ENCODE measurements at places on chromosomes 13 and 19.

DNA sequence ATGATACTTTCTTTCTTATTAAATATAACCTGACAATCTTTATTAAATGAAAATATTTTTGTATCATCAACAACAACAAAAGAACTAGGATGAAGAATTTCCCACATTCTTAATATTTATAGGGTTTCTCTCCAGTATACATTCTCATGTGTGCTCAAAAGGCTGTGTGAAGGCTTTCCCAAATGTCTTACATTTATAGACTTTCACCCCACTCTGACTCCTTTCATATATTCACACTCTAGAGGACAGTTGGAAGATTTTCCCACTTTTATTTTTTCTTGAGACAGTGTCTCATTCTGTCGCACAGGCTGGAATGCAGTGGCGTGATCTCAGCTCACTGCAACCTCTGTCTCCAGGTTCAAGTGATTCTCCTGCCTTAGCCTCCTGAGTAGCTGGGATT, 22.4 kb downstream of the ZNF14 start:
- no peak for DNase-seq

DNA sequence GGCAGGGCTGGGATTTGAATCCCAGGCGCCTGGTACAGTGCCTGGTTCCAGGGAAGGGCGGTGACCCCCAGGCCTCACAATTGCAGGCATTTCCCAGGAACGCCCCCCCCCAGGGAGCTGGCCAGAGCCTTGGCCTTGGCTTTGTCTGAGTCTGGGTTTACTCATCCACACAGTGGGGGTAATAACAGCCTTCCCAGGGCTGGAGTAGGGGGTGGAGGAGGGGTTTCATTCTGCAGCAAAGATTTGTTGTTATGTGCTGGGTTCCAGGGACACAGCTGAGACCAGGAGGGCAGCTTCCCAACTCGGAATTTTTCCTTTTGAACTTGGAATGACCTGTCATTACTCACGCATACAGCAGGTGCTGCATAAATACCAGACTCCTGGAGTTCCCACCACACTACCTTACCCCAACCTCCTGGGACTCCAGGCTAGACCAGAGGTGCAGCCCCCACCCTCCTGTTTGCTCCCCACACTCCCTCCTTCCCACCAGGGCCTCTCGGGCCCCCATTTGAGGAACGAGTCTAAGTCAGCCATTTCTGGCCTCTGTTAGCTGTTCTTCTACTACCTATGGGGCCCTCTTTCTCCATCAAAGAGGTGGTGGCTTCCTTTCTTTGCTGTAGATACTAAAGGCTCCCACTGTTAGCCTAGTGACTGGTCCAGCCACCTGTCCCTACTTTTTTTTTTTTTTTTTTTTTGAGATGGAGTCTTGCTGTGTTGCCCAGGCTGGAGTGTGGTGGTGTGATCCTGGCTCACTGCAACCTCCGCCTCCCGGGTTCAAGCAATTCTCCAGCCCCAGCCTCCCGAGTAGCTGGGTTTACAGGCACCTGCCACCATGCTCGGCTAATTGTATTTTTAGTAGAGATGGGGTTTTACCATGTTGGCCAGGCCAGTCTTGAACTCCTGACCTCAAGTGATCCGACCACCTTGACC, 1.6 kb upstream of the ADAMTS10 start:
- DNase-seq, result no peak

DNA sequence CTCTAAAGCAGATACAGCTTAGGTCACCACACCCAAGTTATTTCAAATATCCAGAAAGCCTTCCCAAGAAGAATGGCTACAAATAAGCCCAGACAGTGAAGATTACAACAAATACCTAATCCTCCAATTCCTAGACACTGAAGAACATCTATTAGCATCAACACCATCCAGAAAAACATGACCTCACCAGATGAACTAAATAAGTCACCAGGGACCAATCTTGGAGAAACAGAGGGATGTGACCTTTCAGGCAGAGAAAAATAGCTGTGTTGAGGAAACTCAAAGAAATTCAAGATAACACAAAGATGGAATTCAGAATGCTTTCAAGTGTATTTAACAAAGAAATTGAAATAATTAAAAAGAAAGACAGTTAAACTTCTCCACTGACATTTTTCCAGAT, 15.0 kb upstream of the CLC start:
- no peak for DNase-seq

DNA sequence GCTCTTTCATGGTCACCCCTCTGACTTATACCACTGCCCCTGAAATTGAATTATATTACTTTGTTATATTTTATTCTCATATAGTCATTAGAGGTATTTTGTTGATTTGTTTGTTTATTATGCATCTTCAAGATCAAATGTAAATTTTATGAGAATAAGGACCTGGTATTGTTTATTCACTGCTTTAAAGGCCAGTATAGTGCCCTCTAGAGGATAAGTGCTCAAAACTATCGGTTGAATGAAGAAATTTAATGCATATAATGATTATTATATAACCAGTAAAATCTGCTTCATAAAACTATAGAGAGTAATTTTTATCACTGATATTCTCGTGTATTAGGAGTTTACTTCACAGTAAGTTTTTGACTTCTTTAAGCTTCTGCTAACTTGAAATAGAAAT, 1401.9 kb downstream of the SLITRK1 start:
- DNase-seq, result no peak

- DNase-seq, result no peak
These were observed 314.1 kb downstream of the ZNF536 start for GRCh38 chr19:30686176-30686820.

- DNase-seq, result no peak
These were observed 53.0 kb downstream of the GGACT start for GRCh38 chr13:100535426-100536135.

DNA sequence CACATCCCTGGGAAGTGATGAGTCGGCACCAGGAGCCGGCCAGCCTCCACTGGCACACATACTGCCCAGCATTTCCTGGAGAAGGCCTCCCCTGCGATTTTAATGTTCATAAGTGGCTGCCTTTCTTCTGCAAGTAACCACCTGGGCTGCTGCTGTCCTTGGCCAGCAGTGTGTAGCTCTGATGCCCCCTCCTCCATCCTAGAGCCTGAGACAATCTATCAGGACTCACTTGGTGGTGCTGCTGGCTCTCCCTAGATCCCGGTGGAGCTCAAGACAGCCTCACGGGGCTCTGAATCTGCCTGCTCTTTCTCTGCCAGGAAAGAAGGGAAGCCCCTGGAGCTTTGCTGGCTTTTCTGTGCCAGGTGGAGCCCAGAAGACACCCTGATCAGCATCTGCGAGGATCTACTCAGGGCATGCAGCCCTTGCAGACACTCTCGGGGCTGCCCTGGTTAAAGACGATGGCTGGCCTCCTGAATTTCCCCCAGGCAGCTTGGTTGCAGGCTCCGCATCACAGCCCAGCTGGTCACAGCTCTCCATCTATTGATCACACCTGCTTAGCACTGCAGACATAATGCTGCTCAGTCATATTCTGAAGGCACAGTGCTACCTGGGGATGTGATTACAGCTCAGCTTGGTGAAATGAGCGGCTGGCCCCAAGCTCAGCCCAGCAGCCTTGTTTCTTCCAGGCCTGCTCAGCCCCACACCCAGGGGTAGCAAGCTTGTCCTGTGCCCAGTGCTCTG, 122.3 kb downstream of the ZDHHC20 start:
- no peak for DNase-seq

GRCh38 chr13:113722921-113723320, 36.1 kb upstream of the TMEM255B start:
- no peak for DNase-seq

- no peak for DNase-seq
These were observed 378.0 kb downstream of the DNAJC15 start for GRCh38 chr13:43401361-43401760.

DNA sequence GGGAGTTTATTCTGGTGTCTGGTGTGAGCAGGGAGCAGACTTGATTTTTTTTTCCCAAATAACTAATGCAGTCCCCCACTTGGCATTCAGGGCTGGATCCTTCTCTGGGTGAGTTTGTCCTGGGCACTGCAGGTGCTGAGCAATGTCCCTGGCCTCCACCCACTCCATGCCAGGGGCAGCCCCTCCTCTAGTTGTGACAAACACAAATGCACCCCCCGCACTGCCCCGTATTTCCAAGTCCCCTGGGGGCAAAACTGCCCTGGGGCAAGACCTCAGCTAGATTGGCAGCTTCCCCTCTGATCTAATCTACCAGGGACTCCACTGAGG, 6.4 kb downstream of the MOB3A start:
- no peak for DNase-seq

DNA sequence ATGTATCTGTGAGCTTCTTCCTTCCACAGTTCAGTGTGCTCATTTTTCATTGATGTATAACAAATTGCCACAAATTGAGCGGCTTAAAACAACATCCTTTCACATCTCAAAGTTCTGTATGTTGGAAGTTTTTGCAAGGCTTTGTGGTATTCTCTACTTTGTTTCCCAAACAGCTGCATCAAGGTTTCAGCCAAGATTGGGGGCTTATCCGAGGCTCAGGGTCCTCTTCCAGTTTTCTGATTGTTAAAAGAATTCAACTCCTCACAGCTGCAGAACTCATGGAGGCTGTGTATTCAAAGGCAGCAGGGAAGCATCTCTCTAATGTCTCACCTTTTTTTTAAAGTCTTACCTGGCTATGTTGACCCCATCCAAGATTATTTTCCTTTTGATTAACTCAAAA, 1369.8 kb downstream of the PCDH9 start:
- no peak for DNase-seq

DNA sequence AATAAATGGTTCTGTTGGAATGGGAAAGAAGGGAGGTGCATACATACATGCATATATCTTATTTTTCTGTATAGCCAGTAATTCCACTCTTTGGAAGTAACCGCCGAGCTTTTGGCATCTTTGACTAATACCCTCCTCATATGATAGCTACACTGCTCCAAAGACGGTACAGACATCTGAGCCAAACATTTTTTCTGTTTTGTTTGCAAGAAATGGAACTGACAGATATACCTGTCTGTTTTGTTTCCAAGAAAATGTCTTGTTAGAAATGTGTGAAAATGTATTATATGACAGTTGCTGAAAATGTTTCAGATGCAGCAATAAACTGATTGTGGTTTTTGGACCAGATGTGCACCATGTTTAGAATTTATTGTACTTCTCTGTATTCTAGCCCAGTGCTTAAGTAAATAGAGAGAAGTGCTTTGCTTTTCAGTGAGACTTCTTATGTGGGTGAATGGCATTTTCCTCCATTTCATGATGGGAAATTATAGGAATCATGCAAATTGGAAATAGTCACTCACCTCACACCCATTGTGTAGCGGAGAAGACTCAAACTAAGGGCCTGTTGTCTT, 396.9 kb downstream of the KCNRG start:
- DNase-seq, result no peak

- DNase-seq, result no peak
These were observed 383.4 kb downstream of the IRS2 start for GRCh38 chr13:109403012-109403421.

- no peak for DNase-seq
These were observed 587 bp downstream of the ZNF613 start for GRCh38 chr19:51927859-51928258.

- DNase-seq, result no peak
These were observed 1761.5 kb downstream of the PCDH9 start for GRCh38 chr13:65468628-65469027.

GRCh38 chr13:106349080-106349931, 186.2 kb downstream of the EFNB2 start:
- no peak for DNase-seq

- DNase-seq, result no peak
These were observed 24.1 kb downstream of the OLFM4 start for GRCh38 chr13:53052675-53053074.

DNA sequence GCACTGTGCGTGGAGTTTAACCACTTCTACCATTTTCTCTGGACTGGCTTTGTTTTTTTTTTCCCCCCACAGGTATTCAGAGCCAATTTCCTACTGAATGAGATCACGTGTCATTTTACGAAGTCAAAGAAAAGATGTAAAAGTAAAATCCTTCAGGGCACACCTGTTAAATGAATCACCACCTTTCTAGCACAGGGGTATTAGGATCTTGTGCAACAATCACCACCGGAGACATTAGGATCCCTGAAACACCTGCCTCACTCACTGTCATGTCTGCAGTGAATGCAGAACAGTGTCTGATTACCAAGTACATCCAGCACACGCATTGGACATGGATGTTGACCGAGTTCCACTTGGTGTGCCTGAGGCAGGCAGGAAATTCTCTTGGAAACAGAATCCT, 17.2 kb downstream of the BRD4 start:
- DNase-seq, result no peak

- DNase-seq, result no peak
These were observed 567.7 kb downstream of the GPC6 start for GRCh38 chr13:93794197-93794885.

- DNase-seq, result peak; percentile 74
These were observed 306 bp downstream of the ZNF540 start for GRCh38 chr19:37594982-37595382.

DNA sequence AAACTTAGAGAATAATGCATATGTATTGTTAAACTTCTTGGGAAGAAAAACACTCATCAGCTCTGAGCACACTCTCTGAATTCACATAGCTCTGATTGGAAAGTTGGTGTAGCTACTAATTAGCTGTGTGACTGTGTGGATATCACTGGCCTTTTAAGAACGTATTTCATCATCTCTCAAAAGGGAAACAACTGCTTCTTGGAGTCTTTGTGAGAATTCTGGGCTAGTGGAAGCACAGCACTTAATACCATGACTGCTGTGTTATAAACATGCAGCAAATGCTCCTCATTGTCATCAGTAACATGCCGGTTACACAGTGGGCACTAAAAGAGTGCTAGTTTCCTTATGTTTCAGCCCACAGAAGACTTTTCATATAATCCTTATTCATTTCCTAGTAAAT, 220.9 kb upstream of the CSNK1A1L start:
- DNase-seq, result no peak

DNA sequence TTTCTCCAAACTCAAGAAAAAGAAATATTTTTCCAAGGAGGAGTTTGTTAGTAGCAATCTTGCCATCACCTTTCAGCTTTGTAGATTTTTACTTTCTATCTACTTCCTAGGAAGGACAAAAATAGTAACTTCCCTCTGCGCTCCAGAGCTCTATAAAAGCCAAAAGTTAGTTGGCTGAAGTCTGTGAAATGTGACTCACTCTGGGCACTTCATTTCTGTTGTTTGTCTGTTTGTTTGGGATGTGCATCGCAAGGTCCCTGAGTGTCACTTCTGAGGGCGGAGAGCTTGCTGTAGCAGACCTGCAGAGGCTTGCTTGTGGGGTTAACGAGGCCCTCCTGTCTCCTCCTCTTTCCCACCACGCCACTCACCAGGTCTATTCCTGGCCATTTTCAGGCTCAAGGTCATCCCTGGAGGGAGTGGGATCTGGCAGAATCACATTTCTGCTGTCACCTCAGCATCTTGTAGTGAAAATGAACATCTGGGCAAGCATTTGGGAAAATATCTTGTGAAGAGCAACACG, 307.6 kb downstream of the GPC6 start:
- no peak for DNase-seq

DNA sequence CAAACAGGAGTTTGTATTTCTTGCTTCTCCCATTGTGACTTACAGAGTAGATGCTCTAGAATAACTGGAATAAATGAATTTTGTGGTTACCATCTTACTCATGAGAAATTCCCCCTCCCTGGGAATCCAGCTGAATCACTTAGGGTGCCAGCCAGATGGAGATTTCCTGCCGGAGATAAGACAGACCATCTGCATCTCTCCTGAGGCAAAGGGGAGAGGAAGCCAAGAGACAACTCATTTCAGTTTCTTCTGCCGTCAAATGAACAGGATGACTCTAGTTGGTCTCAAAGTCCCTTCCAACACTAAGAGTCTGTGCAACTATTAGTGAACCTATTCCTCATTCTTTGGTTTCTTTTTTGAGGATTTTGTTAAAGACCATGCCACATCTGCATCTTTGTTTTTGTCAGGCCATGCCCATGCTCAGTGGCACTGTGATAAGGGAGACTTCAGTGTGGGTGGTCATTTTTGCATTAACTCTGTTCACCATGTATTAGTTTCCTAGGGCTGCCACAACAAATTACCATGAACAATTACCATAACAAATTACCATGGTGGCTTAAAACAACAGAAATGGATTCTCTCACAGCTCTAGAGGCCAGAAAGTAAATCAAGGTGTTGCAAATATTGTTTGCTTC, 112.8 kb downstream of the NDFIP2 start:
- DNase-seq, result no peak
